ENCODE measurements at places on chromosomes 4 and X.

GRCh38 chr4:81418572-81418971 is 53.1 kb downstream of the RASGEF1B start:
- DNase-seq = no peak

GRCh38 chr4:53644607-53645006 is 53.3 kb upstream of the LNX1 start:
- DNase-seq = no peak

GRCh38 chrX:66675541-66675940 is 36.7 kb upstream of the EDA2R start:
- DNase-seq = no peak

DNA sequence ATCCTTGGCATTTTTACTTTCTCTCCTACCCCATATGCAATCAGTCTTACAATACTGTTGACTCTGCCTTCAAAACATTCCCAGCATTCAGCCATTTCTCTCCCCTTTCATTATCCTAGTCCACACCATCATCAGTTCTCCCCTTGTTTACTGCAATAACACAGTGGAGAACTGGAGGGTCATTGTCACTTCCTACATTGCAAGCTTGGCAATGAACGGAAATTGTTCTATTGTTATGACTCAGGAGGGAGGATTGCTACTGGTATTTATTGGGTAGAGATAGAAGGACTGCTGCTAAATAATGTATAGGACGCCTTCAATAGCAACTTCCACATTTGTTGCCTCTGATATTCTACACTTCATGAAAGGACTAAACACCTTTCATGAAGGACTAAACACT is 231.8 kb downstream of the BANK1 start:
- no peak for DNase-seq

DNA sequence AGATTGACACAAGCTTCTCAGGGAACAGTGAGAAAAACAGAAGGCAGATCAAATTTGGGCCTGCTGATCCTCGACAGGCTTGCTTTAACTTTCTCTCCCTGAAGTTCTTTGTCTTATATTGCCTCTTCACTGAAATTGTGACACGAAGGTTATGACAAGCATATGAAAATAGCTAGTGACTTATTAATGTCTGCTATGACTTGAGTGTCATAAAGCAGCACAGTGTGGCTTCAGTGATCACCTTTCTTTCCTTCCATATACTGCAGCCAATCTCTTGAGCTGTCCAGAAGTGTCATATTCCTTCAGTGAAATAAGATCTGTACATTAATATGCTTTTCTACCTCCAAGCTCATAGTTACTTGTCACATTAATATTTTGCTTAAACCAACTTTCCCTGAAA is 870.2 kb downstream of the C4orf33 start:
- DNase-seq = no peak

Measured in stimulated activated naive CD8-positive, alpha-beta T cell treated with anti-CD3 and anti-CD28 coated beads, Interleukin-15, amount 100 ng/mL, for 72 hours (primary cell).